Skin of body (tissue), 3 donors: ENCODE measurements at places on chromosomes 16 and 17.

GRCh38 chr17:59406808-59407381, 75.4 kb downstream of the YPEL2 start:
- peak; percentile 31 for DNase-seq

DNA sequence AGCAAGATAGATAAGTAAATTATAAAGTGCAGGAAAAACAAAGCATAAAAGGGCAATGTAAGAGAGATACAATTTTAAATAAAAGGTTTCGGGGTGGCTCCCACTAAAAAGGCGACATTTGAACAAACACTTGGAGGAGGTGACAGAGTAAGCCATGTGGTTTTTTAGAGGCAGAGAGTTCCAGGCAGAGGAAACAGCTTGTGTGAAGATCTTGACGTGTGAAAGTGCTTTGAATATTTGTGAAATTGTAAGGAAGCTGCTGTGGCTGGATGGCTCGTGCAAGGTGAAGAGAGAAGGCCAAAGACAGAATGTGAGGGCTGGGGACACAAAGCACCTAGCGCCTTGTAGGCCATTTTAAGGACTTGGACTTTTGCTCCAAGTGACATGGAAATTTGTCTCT, 28.6 kb upstream of the HYDIN start:
- no peak for DNase-seq

GRCh38 chr17:30477774-30478115, 537 bp downstream of the GOSR1 start:
- no peak for DNase-seq

DNA sequence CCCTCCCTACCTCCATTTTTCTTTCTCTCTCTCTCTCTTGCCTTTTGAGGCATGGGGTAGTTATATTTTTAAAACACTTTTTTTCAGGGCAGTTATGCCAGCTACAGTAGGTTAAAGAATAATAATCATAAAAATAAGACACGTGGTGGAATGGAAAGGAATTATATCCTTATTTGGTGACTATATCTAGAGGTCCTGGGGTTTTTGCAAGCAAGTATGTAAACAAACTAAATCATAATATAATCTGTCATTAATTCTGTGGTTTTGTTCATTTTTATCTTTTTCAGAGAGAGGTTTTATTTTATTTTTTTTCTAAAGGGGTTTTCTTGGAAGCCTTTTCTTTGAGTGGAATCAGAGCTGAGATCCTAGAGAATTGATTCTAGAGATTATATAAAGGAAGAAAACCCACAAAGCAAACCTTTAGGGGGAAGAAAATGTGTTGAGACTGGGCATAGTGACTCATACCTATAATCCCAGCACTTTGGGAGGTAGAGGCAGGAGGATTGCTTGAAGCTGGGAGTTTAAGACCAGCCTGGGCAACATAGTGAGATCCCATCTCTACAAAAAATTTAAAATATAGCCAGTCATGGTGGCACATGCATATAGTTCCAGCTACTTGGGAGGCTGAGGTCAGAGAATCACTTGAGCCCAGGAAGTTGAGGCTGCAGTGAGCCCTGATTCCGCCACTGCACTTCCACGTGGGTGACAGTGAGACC, 53.2 kb downstream of the NQO1 start:
- no peak for DNase-seq

DNA sequence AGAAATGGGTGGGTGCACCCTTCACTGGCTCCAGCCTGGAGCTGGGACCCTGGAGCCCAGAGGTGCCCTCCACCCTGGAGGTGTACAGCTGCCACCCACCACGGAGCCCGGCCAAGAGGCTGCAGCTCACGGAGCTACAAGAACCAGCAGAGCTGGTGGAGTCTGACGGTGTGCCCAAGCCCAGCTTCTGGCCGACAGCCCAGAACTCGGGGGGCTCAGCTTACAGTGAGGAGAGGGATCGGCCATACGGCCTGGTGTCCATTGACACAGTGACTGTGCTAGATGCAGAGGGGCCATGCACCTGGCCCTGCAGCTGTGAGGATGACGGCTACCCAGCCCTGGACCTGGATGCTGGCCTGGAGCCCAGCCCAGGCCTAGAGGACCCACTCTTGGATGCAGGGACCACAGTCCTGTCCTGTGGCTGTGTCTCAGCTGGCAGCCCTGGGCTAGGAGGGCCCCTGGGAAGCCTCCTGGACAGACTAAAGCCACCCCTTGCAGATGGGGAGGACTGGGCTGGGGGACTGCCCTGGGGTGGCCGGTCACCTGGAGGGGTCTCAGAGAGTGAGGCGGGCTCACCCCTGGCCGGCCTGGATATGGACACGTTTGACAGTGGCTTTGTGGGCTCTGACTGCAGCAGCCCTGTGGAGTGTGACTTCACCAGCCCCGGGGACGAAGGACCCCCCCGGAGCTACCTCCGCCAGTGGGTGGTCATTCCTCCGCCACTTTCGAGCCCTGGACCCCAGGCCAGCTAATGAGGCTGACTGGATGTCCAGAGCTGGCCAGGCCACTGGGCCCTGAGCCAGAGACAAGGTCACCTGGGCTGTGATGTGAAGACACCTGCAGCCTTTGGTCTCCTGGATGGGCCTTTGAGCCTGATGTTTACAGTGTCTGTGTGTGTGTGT, 46.8 kb downstream of the IL21R start:
- no peak for DNase-seq

DNA sequence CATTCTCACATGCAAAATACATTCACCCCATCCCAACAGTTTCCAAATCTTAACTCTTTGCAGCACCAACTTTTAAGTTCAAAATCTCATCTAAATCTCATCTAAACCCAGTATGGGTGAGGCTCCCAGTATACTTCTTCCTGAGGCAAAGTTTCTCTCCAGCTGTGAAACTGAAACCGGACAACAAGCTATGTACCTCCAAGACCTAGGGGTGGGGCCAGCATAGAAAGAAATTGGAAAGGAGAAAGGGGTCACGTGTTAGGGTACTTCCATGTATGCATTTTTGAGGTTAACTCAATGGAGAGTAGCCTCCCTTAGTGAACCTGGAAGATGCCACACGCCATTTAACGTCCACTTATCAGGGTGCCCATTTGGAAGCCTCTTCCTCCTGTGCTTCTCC, 23.9 kb upstream of the LRRC75A start:
- DNase-seq, result no peak

- no peak for DNase-seq
Measured at GRCh38 chr16:890217-890616, 80.6 kb downstream of the LMF1 start.

GRCh38 chr17:42928714-42929496, 28.3 kb downstream of the G6PC1 start:
- DNase-seq, result peak; percentile 57

- DNase-seq, result no peak
Measured at GRCh38 chr16:54774768-54775167, 155.9 kb upstream of the IRX5 start.

- DNase-seq, result no peak
Measured at GRCh38 chr17:924711-925475, 54.7 kb downstream of the NXN start.

DNA sequence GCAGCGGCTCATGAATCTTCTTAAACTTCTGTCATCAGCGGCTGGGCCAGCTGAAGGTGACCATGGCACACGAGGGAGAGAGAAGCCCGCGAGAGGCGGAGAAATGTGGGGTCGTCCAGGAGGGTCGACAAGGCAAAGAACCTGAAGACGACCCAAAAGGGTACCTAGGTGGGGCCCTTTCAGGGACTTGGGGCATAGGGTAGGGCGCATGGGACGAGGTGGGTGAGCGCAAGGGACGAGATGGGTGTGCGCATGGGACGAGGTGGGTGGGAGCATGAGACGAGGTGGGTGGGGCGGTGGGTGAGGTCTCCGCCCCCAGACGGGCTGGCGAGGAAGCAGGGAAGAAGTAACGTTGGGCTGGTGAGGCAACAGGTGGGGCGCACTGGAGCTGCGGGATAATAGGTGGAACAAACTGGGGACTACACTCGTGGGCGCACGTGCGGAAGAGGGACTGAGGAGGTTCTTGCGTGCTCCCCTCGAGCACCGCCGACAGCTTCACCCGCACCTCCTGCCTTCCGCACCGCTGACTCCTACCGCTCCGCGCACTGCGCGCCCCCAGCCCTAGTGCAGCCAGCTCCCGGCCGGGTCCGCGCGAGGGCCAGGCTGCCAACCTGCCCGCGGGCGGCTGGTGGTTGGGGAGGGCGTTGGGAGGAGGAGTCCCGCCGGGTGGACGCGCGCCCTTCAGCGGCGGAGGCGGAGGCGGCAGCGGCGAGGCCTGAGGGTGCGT, 23.2 kb upstream of the CRYM start:
- DNase-seq, result no peak

DNA sequence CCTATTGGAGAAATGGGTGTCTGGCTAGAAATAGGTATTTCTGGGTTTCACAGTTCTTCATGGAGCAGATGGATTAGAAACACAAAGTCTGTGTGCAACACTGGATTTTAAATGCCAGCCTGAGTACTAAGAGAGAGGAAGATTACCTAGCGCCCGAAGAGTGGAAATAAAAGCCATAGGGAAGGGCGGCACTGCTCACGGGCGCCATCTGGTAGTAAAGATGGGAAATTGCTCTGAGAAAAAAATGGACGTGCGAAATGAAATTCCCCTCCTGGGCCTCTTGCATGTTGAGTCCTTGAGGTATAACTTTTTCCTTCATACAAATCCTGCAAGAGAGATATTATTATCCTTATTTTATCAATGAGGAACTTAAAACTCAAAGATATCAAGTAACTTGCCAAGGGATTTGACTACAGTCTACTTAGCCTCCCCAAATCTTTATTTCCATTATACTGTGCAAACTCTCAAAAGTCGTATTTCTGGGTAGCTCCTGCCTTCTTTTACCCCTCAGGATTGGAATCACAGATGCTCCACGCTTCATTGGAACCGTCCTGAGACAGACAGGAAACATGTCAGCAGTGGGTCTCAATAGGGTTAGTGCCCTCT, 72.8 kb downstream of the MMD start:
- peak; percentile 49 for DNase-seq

DNA sequence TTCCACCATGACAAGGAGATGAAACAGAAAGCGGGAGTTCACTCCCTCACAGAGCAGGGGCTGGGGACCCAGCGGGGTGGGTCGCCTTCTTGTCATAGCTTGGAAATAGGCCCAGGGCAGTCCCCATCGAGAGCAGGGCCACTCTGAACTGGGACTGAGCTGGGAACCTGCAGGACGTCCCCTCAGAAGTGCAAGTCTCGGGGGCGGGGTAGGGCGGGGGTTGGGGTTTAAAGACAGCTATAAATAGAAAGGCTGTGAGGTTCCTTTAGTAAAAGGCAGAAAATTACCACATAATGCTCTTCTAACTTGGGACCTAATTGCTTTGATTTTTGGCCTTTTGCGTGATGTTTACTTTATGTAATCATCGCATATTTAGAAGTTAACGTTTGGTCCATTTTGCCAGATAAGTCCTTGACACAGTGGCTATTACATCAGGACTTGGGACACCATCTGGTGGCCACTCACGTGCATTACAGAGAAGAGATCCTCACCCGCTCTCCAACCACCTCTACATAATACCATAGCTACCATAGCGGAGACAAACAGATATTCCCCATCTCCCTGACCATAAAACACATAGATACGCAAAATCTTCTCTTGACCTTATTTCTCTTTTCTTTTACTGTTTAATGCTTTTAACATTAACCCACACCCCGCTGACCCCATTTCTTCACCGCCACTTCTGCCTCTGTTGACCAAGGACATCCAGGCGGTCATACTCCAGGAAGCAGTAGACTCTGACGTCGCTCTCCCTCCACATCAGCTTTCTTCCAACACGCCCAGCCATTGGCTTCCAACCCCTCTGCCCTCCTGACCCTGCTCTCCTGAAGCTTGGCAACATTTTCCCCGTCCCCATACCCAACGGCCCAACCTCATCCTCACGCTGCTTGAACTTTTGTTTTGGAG, 27.5 kb upstream of the PIK3R6 start:
- DNase-seq, result peak; percentile 63

GRCh38 chr16:80198311-80199299, 342.2 kb upstream of the DYNLRB2 start:
- DNase-seq, result no peak

DNA sequence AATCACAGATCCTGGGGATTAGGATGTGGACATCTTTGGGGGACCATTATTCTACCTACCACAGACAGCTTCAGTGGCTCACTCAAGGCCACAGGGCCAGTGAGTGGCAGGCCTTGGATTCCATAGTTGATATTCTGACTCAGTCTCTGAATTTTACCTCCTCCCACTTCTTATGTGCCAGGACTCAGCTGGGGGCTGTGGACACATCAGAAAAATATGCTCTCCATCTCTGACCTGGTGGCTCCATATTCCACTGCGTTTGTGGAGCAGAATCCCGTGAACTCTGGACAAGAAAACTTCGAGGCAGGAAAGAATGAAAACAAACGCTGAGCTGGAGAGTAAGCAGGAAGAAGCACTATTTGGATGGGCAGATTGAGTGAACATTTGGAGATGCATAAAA, 301.8 kb upstream of the MAF start:
- DNase-seq, result no peak

DNA sequence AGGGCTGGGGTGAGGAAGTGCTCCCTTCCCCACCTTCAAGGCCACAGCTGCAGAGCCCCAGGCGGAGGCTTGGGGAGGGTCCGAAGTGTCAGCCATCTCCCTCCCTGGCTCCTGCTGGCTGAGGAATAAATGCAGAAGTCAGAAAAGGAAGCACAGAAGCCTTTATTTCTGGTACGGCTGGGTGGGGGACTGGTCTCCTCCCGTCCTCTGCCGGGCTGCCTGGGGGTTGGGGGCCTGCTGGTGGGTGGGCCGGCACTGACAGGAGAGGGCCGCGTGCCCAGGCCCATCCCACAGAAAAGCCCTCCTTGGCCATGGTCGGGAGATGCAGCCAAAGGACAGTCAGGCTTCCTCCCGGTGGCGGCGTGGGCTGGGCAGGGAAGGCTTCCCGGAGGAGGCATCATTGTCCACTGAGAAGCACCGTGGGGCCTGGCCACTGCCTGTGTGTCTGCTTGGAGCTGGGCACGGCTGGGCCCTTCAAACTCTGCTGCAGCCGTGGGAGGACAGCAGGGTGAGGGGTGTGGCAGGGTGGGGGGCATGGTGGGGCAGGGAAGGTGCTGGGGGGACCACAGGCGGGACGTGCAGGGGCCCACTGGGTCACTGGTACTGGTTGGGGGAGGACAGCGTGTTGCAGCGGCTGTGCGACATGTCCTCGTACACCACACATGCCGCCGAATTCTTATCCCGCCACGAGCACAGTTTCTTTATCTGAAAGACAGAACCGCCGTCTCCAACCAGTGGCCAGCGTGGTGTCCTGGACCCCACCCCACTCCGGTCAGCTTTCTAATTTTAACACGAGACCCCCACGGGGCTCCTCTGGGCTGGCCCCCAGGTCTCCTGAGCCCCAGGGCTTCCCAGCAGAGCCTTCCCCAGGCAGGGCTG, 2.4 kb downstream of the CD7 start:
- no peak for DNase-seq

- no peak for DNase-seq
Measured at GRCh38 chr17:44915321-44915726, at the start of gene GFAP. Gene GFAP (minus strand): TSS chr17:44915500. CDS start chr17:44915486, 14 bp downstream.

DNA sequence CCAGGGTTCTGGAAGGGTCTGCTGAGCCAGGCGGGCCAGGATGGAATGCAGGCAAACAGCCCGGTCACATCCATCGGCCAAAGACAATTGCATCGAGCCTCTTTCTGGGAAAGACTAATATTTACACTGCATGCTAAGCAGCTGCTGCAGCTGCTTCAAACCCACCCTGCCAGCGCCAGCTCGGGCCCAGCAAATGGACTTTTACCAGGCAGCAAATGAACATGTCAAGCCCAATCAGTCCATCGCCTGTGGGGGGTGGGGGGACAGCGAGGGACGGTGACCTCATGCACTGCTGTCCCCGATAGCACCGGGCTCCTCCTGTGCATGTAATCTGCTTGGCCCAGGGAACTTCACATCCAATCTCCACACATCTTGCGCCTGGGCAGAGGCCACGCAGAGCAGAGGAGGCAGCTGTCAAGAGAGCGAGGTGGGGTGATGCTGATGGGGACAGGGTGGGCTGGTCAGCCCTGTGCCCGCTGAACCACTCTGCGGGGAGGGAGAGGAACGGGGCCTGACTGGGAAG, 39.4 kb upstream of the CDH5 start:
- DNase-seq, result no peak
